Fibroblast of skin of abdomen (primary cell): ENCODE measurements at places on chromosomes 5 and 9.

GRCh38 chr9:91676046-91676445 is 252.4 kb upstream of the NFIL3 start:
- DNase-seq, result no peak

DNA sequence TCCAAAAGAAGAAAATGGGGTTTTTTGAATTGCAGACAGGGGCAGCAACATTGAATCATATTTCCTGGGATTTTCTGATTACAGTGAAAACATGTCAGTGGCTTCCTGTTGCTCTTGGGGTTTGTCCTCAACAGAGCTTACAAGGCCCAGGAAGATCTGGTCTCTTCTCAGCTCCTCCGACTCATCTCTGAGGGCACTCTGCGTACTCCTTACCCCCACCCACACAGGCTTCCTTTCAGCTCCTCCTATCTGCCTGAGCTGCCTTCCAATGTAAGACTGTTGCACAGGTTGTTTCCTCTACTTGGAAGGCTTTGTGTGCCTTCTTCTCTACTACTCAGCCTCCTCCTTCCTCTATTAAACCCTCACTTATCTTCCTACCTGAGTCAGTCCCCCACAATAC is 245.1 kb upstream of the MEF2C start:
- peak; percentile 45 for DNase-seq

- DNase-seq, result peak; percentile 12
Measured at GRCh38 chr9:14006386-14007187, 307.4 kb downstream of the NFIB start.

- DNase-seq, result no peak
Measured at GRCh38 chr5:170861667-170861916, 226 bp upstream of the RANBP17 start.

DNA sequence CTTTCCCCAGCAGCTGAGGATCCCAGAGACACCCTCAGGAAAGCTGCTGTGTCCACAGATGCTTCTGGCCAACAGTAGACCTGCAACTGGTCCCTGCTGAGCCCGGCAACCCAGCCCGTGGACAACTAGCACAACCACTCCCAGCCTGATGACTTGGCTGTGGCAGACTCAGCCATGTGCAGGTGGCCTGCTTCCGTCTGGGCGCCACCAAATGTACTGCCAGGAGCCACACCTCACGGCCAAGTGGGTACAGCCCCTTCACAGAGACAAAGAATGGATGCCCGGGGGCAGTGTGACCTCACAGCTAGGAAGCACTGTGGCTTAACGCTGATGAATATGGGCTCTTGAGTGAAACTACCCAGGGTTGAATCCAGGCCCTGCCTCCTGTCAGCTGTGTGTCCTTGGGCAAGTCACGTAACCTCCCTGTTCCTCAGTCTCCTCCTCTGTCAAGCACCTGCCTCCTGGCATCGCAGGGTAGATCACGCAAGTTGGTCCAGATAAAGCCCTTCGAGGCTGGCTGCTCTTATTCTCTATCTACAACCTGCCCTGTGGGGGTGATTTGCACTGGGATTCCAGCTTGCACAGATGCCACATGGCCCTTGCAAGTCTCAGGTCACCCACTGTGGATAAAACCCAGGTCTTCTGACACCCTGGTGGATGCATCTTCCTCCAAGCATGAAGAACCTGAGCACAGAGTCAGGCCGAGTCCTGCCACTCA is 225.0 kb downstream of the PBX3 start:
- no peak for DNase-seq

DNA sequence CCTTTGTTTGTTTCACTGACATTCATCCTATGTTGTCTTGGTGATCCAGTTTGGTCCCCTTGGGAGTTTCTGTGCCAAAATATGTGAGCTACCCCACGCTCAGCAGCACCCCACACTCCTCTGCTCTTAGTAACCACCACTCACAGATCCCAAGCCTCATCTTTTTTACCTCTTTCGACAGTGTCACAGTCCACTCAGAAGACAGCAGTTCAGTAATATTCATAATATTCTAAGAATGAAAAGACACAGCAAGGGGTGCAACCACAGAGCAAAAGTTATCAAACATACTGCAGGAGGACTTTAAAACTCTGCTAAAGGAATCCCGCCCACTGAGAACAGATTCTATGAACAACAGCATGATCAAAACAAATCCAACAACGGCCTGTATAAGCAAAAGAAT is 28.2 kb downstream of the RNF130 start:
- DNase-seq, result no peak
